ENCODE measurements at places on chromosomes 1 and 21. TPM values are rescaled to one million over a fixed set of nuclear protein-coding genes. Genes with fewer than 3 reads are reported as not detected.

GRCh38 chr1:76035053-76035452 is 39.5 kb upstream of the ST6GALNAC3 start:
- DNase-seq, result no peak

DNA sequence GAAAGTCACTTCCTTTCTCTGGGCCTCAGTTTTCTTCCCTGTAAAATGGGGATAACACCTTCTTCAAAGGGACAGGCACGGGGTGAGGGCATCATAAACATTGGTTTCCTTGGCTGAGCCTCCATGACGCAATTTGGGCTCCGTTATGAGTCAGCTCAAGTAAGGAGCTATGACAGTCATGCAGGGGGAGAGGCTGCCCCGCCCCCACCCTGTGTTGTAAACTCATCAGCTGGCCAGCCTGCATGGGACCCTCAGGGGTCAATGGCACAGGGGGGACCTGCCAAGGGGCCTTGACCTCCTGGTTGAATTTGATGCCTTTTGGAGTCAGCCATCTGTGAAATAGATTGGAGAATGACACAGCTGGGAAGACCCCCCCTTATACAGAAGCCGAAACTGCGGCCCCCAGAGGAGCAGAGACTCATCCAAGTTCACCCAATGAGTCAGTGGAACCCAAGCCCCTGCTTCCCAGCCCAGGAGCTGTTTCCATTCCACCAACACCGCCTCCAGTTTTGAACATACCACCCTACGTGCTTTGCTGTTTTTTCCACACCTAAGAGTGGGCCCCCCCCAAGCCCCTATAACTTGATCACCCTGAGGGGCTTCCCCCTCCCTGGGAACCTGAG is 36.8 kb upstream of the RUNX3 start:
- DNase-seq, result no peak

GRCh38 chr1:29743931-29744330 is 507.6 kb downstream of the PTPRU start:
- no peak for DNase-seq

DNA sequence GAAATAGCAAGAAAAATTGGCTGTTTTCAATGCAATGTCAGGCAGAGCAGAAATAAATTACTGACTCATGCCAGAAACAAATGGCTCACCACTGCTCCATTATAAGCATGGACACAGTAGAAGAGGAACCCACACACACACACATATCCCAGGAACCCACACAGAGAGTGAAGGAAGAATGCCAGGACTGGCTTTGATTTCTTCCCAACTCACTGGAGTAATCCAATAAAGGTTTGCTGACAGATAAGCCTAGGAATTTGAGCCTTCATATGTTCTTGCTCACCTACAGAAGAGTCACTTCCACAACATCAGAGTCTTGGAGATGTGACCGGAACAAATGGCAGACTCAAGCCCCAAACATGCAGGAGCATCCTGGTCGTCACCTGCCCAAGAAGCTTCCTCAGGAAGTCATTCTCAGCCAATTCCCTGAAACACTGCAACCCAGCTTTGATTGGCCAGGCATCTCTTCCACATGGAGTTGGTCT is 2.2 kb downstream of the SH3BP5L start:
- DNase-seq, result no peak

- DNase-seq, result no peak
Measured at GRCh38 chr1:54500107-54500431, 48.0 kb upstream of the ACOT11 start.

Gene PDE4DIP
- 1,550 TPM for total RNA-seq

Gene UBE2J2
- 34.6 TPM for total RNA-seq
